ENCODE measurements at places on chromosomes 2 and 18.
A peak's percentile ranks its signal among the peaks of the same experiment; 100 is the strongest.

- H3K27ac ChIP-seq: no peak overlapping the region
- no peaks in the 10 kb centered on the region for H3K27me3 ChIP-seq
- H3K4me3 ChIP-seq: no peak overlapping the region
Observed at GRCh38 chr2:153912798-153913396, 41.2 kb downstream of the GALNT13 start.

GRCh38 chr2:205590759-205591158, 91.5 kb upstream of the NRP2 start:
- H3K36me3 ChIP-seq: no peaks in the 10 kb centered on the region
- H3K4me3 ChIP-seq: no peak overlapping the region
- H3K27me3 ChIP-seq: no peaks in the 10 kb centered on the region

DNA sequence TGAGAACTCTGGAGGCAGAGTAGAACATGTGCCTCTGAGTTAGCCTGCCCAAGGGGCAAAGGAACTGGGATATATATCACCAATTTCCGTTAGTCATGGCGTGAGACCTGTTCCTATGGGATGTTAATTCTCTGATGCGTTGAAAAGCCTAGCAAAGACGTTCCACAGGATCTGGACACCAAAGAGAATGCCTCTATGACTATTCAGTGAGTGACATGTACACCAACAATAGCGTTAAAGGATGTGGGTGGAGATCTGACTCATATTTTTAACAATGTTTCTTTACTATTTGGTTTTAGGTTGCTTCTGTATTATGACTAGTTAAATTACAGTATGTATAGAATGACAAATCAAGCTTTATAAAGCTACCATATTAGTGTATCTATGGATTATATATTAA, 320.9 kb upstream of the MC4R start:
- no peaks in the 10 kb centered on the region for H3K27me3 ChIP-seq
- H3K4me3 ChIP-seq: no peak overlapping the region
- no peaks in the 10 kb centered on the region for H3K36me3 ChIP-seq
- H3K27ac ChIP-seq: no peak overlapping the region

GRCh38 chr2:238505119-238505891, 78.6 kb downstream of the ASB1 start:
- no peaks in the 10 kb centered on the region for H3K4me1 ChIP-seq
- H3K4me3 ChIP-seq: no peak overlapping the region
- no peak for DNase-seq
- no peaks in the 10 kb centered on the region for H3K27me3 ChIP-seq
- H3K27ac ChIP-seq: no peak overlapping the region

DNA sequence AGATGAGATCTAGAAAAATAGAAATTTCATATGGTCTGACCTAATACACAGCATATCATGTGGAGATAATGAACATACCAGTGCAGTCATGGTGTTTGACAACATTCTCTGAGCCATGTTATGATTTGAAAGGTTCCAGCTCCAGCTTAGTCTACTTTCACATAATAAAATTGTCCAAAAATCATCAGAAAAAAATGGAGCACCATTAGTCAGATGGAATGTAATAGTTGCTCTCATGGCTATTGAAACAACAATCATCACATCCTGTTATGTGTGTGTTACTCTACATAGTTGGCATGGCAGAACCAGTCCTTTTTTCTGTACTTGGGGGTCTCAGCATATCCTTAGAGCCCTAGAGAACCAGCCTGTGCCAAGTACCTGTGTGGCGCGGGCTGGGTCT, 678.9 kb upstream of the FANCL start:
- H3K4me3 ChIP-seq: no peak overlapping the region
- H3K27ac ChIP-seq: no peak overlapping the region
- no peaks in the 10 kb centered on the region for H3K4me1 ChIP-seq
- no peak for DNase-seq

GRCh38 chr2:168639018-168639417, 163.4 kb upstream of the NOSTRIN start:
- no peak overlapping the region for H3K27ac ChIP-seq
- no peak for DNase-seq
- H3K27me3 ChIP-seq: no peaks in the 10 kb centered on the region
- no peaks in the 10 kb centered on the region for H3K4me1 ChIP-seq
- no peak overlapping the region for H3K4me3 ChIP-seq

DNA sequence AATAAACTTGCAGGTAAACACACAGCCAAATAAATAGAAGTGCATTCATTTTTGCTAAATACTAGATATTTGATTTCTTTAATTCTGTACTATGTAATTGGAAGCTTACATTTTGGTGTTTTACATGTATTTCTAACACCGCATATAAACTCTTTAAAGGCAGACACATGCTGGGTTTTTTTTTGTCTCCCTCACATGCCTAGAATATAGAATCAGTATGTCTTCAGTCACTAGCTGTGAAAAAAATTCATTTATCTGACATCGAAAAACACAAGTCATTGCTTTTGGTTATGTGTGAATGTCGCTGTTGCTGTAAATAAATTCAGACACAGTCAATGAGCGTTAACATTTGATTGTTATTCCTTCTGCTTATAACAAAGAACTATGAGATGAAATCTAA, 1101.0 kb downstream of the DPP10 start:
- no peaks in the 10 kb centered on the region for H3K27me3 ChIP-seq
- H3K27ac ChIP-seq: no peak overlapping the region
- no peaks in the 10 kb centered on the region for H3K36me3 ChIP-seq
- DNase-seq: no peak

DNA sequence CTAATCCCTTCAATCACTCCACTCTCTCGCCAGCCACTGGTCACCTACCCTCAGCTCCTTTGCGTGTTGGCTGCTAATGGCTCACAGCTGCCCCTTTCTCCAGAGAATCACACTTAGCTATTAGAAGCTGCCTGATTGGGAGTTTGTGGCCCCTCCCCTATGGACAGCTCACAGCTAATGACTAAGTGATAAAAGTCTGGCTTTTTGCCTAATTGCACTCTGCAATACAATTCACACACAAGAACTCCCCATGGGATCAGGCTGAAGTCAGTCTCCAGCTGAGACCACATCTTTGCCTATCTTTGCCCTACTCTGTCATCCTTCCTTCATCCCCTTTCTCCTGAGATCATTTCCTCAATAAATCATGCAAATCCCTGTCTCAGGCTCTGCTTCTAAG, 701.9 kb upstream of the RAB6C start:
- H3K36me3 ChIP-seq: no peaks in the 10 kb centered on the region
- no peak for DNase-seq
- H3K4me1 ChIP-seq: no peaks in the 10 kb centered on the region
- H3K27me3 ChIP-seq: no peaks in the 10 kb centered on the region

GRCh38 chr2:231364961-231365810, 30.3 kb upstream of the B3GNT7 start:
- no peak overlapping the region for H3K27ac ChIP-seq
- H3K4me1 ChIP-seq: no peaks in the 10 kb centered on the region
- no peak for DNase-seq
- no peaks in the 10 kb centered on the region for H3K27me3 ChIP-seq

DNA sequence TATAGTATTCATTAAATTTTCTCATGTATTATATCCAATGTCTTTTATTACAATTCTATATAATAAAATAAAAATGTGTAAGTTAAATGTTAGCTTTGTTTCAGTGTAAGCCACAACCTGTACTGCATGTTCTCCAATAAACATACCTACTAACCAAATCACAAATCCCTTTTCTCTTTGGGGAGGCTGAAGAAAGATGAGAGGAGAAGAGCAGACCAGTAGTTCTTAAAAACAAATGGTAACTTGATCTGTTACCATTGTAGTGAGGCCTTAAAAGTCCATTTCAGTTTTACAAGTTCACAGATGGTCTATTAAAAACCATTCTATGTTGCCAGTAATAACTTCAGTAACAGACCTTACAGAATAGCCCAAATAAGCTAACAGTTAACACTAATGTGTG, 100.5 kb downstream of the SOS1 start:
- peak overlapping the region; percentile 39 for H3K27ac ChIP-seq
- H3K27me3 ChIP-seq: no peaks in the 10 kb centered on the region
- no peaks in the 10 kb centered on the region for H3K36me3 ChIP-seq

DNA sequence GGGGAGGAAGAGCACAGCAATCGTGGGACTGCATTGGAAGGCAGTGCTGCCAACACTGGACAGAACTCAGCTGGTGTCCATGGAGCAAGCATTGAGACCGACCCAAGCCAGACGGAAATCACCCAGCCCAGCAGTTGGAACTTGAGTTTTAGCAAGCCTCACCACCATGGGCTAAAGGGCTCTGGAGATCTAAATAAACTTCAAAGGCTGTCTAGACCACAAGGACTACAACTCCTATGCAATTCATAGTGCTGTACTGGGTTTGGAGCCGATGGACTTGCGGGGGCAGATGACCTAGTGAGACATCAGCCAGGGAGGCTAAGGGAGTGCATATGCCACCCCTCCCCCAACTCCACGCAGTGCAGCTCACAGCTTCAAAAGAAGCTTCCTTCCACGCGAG, 243.6 kb upstream of the SLC39A10 start:
- H3K27ac ChIP-seq: no peak overlapping the region
- H3K36me3 ChIP-seq: no peaks in the 10 kb centered on the region
- no peaks in the 10 kb centered on the region for H3K27me3 ChIP-seq
- DNase-seq: no peak
- H3K4me1 ChIP-seq: no peaks in the 10 kb centered on the region
- H3K4me3 ChIP-seq: no peak overlapping the region

DNA sequence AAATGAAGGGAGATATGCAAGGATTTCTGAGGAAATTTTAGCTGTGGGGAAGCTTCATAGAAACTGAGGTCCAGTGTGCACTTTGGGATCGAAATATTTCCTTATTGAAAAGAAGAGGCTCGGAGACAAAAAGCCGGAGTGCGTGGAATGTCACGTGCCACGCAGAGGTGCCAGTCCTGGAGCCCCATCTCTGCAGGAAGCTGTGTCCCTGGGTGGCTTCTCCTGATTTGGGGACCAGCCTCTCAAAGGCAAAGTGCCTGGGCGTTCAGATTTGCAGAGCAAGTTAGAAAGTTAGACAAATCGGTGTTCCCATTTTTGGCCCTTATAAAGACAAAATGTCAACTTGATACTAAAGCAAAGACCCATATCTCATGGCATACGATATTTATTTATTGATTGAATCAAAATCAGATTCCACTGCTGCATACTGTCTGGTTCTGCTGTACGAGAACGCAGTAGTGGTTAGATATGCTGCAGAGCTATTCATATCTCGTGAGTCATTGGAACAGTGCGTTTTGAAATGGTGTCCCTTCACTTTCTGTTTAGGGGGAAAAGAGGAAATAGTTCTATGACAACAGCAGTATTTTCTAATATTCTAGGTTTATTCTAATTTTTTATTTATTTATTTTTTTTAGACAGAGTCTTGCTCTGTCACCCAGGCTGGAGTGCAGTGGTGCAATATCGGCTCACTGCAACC, 9.1 kb upstream of the ATG16L1 start:
- no peak overlapping the region for H3K4me3 ChIP-seq
- no peaks in the 10 kb centered on the region for H3K27me3 ChIP-seq
- H3K36me3 ChIP-seq: no peaks in the 10 kb centered on the region
- no peak for DNase-seq
- no peaks in the 10 kb centered on the region for H3K4me1 ChIP-seq
- H3K27ac ChIP-seq: peak overlapping the region; percentile 10

DNA sequence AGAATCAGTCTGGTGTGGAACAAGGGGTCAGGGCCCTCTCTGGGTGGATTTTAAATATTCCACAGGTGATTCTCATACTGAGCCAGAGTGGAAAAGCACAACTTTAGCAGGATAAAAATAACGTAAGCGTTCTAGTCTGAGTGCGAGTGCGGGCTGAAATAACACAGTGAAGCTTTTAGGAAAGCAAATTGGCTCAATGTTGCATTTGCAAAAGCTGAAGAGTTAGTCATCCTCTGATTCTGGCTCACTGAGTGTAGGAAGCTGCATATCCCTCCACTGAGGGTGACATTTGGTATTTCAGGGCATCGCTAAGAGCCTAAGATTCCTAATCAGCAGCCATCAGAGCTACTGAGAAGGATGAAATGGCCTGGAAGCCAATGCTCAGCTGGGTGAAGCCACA, 134.7 kb downstream of the RIF1 start:
- H3K4me3 ChIP-seq: no peak overlapping the region
- no peak overlapping the region for H3K27ac ChIP-seq
- DNase-seq: no peak
- no peaks in the 10 kb centered on the region for H3K36me3 ChIP-seq
- H3K27me3 ChIP-seq: no peaks in the 10 kb centered on the region

DNA sequence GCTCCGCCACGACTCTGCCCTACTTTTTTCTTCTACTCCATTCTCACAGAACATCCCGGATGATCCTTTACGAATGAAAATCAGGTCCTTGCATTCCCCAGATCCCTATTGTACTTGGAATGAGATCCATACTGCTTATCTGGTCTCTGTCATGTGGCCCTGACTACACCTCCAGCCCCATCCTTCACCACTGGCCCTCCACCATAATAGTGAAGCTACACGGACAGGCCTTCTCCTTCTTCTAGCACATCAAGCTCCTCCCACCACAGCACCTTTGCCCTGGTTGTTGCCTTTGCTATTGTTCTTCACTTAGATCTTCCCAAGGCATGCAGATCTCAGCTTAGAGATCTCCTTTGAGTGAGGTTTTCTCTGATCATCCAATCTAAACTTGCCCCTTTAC, 20.1 kb upstream of the RMDN2 start:
- no peak overlapping the region for H3K27ac ChIP-seq
- no peak for DNase-seq
- no peaks in the 10 kb centered on the region for H3K4me1 ChIP-seq
- H3K36me3 ChIP-seq: no peaks in the 10 kb centered on the region
- no peaks in the 10 kb centered on the region for H3K27me3 ChIP-seq
- no peak overlapping the region for H3K4me3 ChIP-seq

- no peak overlapping the region for H3K4me3 ChIP-seq
- H3K27ac ChIP-seq: no peak overlapping the region
- H3K36me3 ChIP-seq: no peaks in the 10 kb centered on the region
Observed at GRCh38 chr2:45674035-45674816, 22.8 kb downstream of the PRKCE start.

DNA sequence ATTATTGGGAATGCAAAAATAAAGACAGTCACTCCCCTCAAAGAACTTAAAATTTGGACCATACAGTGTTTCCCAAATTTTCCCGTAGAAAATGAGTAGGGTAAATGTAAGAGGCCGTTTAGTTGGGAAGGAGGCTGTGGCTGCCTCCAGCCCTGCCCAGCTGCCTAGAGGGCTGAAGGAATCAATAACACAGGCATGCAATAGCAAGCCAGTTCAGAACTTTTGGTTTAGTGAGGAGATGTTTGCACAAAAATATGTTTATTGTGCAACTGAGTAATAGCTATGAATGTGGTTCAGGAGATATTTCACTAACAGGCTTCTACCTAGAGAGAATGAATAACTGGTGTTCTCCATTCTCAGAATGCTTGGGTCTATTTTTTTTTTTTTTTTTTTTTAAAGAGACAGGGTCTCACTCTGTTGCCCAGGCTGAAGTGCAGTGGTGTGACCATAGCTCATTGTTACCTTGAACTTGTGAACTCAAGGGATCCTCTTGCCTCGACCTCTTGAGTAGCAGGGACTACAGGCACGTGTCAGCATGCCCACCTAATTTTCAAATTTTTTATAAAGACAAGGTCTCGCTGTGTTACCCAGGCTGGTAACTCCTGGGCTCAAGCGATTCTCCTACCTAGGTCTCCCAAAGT, 23.6 kb downstream of the UGP2 start:
- no peak overlapping the region for H3K4me3 ChIP-seq
- H3K4me1 ChIP-seq: peaks cover 5% of the 10 kb centered on the region
- DNase-seq: no peak
- peaks cover 15% of the 10 kb centered on the region for H3K36me3 ChIP-seq

GRCh38 chr18:24491927-24492834, 31.7 kb downstream of the HRH4 start:
- no peaks in the 10 kb centered on the region for H3K36me3 ChIP-seq
- DNase-seq: no peak
- H3K4me1 ChIP-seq: no peaks in the 10 kb centered on the region
- H3K27me3 ChIP-seq: no peaks in the 10 kb centered on the region
- no peak overlapping the region for H3K27ac ChIP-seq

Measured in ascending aorta (tissue), 2 donors.